ENCODE measurements at places on chromosomes 2 and 18.

GRCh38 chr2:19022334-19022733 is 336.1 kb downstream of the OSR1 start:
- DNase-seq: no peak

GRCh38 chr2:219457784-219458369 is 23.2 kb downstream of the SPEG start:
- no peak for DNase-seq

DNA sequence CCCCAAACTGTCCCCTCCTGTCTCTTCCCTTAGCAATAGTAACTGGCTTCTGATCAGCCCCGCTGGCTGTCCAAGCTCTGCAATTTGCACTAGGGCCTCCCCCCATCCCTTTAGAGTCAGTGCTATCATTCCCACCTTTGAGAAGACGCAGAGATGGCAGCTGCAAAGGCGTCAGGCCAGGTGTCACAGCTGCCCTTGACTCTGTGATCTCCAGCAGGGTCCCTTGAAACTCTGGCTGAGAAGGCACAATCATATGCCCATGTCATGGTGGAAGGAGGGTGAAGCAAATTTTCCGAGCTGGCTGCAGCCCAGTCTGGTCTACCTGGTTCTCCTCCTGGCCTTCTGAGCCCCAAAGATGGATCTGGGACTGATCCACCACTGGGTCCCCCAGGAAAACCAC is 49.2 kb upstream of the TEX51 start:
- DNase-seq: no peak

GRCh38 chr2:53114582-53114981 is 653.0 kb upstream of the CHAC2 start:
- no peak for DNase-seq

- no peak for DNase-seq
Measured at GRCh38 chr2:45278365-45279078, 269.3 kb upstream of the SIX2 start.

- DNase-seq: no peak
Measured at GRCh38 chr2:181141676-181142075, 161.3 kb downstream of the UBE2E3 start.

GRCh38 chr2:117717072-117717471 is 97.4 kb upstream of the DDX18 start:
- DNase-seq: no peak

- no peak for DNase-seq
Measured at GRCh38 chr18:44996261-44996660, 315.6 kb downstream of the SETBP1 start.

- DNase-seq: peak; percentile 55
Measured at GRCh38 chr2:53969968-53970723, 647 bp downstream of the PSME4 start.

- no peak for DNase-seq
Measured at GRCh38 chr2:151523850-151524249, 114.1 kb downstream of the RIF1 start.

GRCh38 chr18:51568151-51568550 is 370.7 kb upstream of the MEX3C start:
- DNase-seq: no peak

- no peak for DNase-seq
Measured at GRCh38 chr2:117718048-117718447, 96.4 kb upstream of the DDX18 start.
